GM19239 (cell line): ENCODE measurements at places on chromosomes 7 and 10.

DNA sequence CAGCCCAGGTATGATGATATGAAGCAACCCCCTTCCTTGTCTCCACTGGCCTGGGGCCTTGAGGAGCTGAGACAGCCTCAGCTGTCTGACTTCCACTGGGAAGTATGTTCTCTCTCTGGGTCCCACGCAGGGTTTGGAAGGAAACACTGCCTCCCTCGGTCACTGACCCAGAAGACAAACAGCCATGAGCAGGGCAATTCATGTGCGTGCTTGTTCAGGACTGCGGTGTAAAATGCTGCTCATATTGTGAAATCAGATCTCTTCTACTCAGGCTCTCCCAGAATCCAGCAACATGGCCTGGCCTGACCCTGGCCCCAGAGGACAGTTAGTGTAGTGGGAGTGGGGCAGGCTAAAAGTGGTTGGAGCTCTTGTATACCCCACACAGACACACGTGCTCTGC lies 2.8 kb downstream of the CLCN1 start:
- no peak for DNase-seq

DNA sequence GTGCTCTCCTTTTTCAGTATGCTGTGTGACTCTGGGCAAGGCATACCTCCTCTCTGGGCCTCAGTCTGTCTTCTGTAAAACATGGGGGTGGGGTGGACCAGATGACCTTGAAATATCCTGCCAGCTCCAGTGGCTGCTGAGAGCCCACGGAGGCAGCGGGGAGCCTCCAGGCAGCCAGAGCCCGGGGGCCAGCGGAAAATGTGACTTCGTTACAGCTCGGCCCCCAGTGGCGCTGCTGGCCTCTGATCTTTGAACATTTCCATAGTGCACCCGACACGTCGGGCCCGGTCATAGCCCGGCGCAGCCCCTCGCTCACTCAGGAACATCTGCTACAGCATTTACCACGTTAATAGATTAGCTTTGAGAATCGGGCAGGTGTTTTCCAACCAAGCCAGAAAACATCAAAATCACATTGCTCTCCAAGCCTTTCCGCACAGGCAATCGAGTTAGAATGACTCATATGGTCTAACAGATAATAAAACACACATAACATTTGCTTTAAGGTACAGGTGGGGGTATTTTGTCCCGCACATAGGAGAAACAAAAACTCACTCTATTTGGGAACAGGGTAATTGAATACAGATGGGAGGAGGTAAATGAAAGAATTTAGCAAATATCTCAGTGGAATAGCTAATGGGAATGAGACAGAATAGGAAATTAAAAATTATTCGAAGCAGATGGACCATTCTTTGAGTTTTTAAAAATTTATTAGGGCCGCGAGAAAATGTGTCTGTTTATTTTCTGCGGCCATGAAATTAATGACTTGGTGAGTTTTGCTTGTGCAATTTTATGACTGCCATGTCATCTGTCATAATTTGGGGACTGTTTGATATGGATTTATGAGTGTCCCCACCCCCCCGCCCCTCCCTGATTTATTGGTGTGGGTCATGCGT lies 26.3 kb upstream of the COMTD1 start:
- DNase-seq = no peak

GRCh38 chr10:10313149-10313835 lies 704.4 kb upstream of the CELF2 start:
- no peak for DNase-seq

DNA sequence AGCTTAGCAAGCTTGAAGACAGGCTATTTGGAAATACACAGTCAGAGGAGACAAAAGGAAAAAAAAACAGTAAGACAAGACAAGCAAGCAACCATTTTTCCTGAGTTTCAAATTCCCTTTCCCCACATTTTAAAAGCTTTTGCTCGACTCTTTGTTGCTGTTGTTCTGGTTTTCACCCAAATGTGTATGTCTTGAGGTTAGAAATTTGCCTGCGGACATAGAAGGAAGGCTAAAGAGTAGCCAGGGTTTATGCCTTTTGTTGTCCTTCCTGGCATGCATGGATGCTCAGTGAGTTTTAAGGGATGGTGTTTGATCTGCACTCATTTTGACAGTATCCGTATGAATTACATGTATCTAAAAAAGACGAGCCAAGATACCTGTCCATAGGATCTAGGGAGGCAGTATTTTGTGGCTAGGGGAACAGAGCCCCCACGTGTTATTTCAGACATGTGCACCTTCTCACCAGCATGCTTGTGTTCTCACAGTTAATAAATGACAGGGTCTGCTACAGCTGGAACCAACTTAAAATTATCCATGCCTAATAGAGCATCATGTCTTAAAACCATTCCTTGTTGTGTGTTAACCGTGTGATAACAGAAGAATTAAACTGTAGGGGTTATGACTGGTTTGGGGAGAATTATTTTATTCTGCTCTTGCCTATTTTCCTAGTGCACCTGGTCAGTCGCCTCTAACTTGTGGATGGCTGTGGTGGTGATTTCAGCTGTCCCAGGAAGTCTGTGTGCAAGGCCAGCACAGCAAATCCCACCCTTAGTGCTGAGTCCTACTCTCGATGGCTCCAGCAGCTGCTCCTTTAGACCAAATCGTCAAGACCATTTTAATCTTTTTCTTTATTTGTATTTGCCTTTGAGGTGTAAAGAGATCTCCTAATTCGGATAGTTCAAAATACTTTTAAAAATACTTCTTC lies 9.1 kb downstream of the WIPF3 start:
- DNase-seq = no peak

GRCh38 chr7:76316984-76317781 lies 14.7 kb downstream of the HSPB1 start:
- no peak for DNase-seq
